NCI-H187 (cell line): ENCODE measurements at places on chromosomes 3 and 15.
A peak's percentile ranks its signal among the peaks of the same experiment; 100 is the strongest.

GRCh38 chr3:29373131-29373680 lies 92.3 kb downstream of the RBMS3 start:
- DNase-seq, result no peak

DNA sequence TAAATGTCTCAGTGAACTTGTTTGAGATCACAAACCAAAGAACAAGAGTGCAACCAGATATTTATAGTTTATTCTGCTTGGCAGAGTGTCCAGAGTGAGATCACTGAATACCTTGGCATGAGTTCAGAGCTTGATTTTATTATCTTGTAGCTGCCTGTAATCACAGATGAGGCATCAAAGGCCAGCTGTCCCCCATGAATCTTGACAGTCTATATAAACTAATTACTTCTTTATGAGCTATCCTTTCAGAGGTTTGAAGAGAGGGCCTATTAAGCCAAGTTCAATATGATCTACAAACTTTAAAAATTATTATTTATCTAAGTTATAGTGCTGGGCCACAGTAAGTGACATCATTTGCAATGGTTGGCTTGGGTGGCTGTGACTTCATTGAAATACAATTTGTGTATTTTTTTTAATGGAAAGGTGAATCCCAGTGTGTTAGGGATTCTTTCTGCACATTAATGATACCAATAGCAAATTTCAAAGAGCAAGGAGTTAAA lies 251.5 kb downstream of the CLSTN2 start:
- DNase-seq, result no peak

GRCh38 chr3:103057003-103057402 lies 622.2 kb downstream of the ZPLD1 start:
- DNase-seq, result no peak

DNA sequence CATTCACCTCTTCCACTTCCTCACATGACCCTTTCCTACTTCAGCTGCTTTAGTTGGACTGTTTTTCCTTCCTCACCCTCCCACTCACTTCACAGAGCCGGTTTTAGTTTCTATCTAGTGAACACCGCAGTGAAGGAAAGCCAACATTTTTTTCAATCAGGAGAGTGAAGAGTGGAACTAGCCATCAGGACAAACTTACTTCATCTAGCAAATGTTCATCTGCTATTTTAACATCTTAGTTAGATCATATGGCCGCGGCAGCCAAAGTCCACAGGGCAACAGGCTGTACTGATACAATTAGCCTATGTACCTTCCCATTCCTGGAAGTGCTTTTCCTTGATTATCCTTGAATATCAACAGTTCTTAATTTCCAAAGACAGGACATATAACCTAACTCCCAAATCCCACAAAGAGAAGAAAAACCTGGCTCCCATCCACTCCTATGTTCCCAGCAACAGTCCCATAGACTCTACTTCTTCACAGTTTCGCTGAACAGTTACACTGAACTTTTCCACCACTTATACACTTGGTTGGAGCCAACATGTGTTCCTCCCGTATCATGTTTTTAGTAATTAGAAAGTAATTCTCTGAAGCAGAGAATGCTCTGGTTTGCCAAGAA lies 456.2 kb upstream of the THBS1 start:
- no peak for DNase-seq

- DNase-seq, result peak; percentile 29
Measured at GRCh38 chr3:137105277-137105977, 147.6 kb downstream of the IL20RB start.

- no peak for DNase-seq
Measured at GRCh38 chr15:73655724-73656123, 22.5 kb upstream of the NPTN start.

DNA sequence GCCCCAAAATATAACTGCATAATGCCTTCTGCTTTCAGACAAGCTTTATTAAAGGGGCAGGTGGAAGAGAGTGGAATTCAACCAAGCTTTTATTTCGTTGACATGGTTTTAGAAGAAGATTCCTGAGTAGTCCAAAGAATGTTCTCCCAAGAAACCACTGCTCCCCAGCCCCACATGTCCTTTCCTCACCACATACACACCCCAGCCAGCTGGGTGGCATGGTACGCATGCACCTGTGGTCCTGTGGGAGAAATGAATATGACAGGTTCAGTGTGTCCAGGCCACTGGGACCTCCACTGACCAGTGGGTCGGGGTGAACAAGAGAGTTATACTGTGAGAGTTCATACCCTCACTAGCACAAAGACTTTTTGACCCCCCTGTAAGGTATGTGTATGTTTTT lies 30.2 kb downstream of the ARID3B start:
- no peak for DNase-seq

DNA sequence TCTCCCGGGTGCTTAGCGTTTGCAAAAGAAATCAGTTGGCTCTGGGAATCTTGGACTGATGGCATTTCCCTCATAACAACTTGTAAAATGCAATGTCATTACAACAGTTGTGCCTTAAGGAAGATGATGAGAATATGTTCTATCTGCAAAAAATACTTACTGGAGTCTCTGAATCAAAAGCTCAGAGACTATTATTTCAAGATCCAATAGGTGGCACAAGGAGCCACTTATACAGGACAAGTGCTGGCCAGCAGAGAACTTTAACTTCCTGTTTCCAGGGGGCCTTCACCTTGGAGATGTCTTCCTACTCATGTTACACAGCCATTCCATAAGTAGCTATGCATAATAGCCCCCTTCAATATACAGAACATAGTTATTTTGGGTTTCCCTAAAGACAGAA lies 8.9 kb upstream of the RPS27L start:
- DNase-seq, result no peak

DNA sequence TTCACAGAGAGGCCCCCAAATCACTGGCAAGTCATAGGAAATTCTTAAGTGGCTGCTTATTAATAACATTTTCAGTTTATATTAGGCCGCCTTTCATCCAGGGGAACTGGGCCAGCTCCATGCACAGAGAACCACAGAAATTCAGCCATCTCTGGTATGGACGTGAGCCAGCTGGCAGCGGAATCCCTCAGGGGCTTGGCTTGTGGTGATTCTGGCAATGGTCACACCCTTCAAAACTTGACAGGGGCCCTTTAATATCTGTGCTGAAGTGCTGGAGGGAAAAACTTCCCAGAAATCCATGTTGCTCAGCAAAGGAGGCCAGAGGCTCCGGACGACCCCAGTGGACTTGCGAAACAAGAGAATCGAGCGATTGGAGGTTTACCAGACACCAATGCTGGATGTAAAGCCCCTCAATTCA lies 11.3 kb downstream of the PRICKLE2 start:
- no peak for DNase-seq

- DNase-seq, result no peak
Measured at GRCh38 chr3:168973206-168973605, 690.3 kb downstream of the MECOM start.

DNA sequence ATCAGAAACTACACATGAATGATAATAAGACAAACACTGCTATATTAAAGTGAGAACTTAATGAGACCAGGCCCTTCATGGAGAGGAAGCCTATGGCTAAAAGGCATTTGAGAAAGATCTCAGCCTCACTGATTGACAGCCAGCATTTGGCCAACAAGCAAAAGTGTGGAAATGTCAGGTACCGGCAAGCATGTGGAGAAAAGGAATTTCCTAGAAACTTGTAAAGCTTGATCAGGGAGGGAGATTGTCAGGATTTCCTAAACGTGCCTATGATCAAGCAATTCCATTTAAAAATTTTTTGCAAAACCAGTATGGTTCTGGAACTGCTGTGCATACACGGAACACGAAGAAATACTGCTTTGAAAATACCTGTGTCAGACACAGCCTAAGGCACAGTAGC lies 220.3 kb upstream of the ATP10A start:
- DNase-seq, result no peak

DNA sequence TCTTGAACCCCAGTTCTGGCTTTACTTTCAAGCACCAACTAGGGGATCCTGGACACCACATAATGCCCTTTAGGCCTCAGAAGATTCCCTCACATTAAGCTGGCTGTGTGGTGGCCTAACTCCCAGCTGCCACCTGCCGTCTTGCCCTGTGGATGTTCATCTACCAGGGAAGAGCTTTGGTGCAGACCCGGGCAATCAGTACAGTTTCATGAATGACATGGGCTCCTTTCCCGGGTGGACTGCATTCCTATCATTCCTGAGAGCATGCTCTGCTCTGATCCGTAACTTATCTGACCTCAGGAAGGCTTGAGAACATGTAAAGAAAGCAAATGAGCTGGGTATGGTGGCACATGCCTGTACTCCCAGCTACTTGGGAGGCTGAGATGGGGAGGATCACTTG lies 50.0 kb upstream of the GSK3B start:
- DNase-seq, result no peak

DNA sequence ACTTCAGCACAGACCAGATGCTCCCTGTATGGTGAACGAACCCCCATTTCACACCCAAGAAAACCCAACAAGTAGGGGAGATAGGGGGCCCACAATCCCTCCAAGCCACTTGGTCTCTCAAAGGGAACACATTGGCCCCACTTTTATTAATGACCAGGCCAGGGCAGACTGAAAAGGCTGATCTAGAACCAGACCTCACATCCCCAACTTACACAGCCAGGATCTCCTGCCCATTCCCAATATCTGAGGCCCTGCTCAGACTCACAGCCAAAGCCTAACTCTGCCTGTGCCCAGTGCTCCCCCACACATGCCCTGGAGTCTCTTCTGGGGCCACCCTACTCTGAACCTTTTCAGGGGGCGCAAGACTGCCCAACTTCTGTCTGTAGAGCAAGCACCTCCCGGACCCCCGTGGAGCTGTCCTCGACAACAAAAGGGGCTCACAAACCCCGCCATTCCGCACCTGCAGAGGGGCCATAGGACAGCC lies 1.8 kb downstream of the PLXNB1 start:
- no peak for DNase-seq

- DNase-seq, result no peak
Measured at GRCh38 chr3:117490716-117491115, 781.1 kb downstream of the TUSC7 start.

DNA sequence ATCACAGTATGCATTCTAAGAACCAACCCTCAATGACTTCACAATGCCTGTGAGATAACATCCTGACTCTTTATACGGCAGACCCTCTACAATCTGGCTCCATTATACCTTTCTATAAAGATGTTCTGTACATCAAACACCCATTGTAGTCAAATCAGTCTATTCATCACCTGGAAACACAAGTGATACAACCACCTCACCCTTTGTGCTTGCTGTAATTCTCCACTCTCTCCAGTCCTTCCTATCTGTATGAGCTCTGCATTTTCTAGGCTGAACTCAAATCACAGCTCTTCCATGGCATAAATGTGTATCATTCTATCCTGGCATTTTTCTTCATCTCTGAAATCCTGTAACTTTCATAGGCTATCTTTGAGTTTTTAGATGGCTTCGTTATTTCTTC lies 539.4 kb downstream of the GRM7 start:
- DNase-seq, result no peak

GRCh38 chr3:149678351-149678950 lies 20.6 kb upstream of the WWTR1 start:
- no peak for DNase-seq

DNA sequence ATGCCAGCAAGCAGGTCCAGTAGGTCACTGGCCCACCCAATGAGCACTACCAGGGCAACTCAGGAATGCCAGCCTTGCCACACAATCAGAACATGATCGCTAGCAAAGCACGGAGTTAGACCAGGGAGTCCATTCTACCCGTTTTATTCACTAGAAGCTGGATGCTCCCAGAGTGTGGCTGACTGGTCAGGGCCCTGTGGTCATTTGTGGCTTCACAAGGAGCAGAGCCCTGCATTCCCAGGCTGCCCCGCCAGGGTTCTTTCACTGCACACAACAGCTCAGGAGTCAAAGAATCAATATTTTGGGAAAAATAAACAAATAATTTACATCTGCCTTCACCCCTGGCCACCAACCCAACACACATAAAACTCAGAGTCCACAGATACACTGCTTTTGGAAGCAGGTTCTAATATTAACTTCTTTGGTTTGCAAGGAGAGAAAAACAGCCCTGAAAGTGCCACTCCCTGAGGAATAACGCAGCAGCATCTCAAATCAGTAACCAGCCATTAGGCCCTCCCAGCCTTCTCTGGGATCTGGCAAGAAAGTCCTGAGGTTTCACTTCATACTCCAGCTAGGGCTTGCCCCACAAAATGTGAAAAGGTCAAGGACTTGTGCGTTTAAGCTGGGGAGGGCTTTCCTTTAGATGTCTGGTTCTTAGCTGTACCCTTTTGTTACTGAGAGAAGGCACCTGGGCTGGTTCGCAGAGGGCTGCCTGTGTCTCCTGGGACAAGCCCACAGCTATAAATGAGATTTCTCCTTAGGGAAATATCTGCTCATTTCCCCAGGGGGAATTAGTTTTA lies 16.0 kb downstream of the SIAH2 start:
- no peak for DNase-seq

DNA sequence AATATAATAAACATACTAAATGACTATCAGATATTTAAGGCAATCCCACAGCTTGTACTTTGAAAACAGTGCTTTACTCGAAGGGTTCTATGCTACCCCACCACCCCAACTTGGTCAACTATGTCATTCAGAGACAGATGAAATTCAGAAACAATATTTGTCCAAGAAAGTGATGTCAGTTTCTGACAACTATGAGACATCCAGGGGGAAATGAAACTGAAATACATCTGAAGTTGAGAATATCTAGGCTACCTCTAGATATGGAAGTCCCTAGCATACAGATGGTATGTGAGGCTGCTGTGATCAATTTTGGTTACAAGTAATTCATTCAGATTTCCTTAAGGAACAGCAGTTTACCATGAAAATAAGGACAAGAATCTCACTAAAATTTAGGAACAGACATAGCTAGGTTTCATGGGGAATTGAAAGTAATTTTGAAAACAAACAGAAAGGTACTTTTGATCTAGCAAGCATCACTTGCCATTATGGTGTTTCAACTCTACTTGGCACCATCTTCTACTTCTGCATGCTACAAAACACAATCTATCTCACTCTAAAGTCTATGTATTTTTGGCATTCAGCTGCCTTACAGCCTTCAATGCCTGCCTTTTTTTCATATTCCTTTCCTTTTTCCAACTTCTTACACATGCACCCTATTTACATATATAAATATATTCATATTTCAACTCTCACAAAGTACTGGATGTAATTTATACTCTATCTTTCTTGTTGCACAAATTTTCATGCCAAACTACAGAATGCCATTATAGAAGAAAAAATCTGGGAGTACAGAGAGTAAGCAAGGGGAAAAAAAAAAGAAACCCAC lies 21.7 kb downstream of the ATG3 start:
- no peak for DNase-seq

DNA sequence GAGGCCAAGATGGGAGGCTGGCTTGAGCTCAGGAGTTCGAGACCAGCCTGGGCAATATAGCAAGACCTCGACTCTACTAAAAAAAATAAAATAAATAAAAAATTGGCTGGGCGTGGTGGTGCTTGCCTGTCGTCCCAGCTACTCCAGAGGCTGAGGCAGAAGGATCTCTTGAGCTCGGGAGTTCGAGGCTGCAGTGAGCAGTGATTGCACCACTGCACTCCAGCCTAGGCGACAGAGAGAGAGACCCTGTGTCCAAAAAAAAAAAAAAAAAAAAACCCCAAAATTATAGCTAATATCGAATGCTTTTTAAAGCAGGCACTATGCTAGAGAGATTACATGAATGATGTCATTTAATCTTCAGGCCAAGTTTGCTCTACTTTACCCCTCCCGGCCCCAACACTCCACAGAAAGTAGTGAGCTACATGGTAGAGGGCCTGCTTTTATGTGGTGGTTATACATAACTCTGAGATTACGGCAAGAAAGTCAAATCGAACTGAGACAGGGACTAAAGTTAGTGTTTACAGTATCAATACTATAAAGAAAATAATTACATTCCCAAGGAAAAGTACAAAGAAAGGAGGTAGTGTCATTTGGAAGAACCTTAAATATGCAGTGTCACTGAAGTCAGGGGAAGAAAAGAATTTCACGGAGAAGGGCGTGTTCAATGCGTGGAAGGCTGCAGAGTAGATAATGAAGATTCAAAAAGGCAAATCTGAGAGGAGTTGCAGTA lies 1.1 kb downstream of the ADPGK start:
- DNase-seq, result no peak
